ENCODE measurements at places on chromosomes 2 and 18.

DNA sequence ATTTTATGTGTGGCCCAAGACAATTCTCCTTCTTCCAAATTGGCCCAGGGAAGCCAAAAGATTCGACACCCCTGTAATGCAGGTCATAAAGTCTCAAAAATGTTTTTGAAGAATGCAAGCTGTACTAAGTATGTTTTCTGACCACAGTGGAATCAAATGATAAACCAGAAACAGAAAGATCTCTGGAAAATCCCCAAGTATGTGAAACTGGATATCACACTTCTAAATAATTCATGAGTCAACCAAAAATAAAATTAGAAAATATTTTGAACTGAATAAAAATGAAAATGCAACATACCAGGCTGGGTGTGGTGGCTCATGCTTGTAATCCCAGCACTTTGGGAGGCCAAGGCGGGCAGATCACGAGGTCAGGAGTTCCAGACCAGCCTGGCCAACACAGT is 34.1 kb upstream of the UBE2F start:
- peak; percentile 80 for DNase-seq

GRCh38 chr2:15563227-15564100 is 2.3 kb upstream of the NBAS start:
- DNase-seq, result no peak

DNA sequence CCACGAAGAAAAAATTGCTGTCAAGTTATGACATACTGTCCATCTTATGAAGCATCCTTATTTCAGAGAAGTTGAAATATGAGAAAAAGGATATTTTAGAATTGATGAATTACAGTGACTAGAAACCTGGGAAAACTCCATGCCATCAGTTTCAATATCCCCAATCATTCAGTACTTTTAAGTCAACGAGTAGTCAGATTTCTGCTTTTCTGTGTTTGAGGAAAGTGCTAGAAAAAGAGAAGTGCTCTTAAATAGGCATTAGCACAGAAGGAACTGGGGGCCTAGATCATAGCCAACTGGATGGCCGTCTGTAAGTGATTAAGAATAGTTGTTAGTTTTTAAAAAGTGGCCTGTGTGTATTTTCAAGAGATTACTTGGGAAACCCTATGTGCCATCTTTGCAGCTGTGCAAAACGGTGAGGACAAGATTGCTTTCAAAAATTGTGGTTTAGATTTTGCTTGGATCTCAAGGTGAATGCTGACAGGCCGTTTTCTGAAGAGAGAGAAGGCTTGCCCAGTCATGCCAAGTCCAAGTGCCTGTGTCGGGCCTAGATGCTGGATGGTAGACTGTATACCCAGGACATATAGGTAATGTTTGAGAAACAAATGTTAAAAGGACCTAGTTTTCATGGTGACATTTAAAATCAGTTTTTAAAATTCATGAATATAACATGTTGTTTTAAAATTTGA is 5.1 kb downstream of the NEDD4L start:
- no peak for DNase-seq

GRCh38 chr2:196220671-196221070 is 49.3 kb upstream of the STK17B start:
- DNase-seq, result no peak

GRCh38 chr18:474416-474815 is 26.1 kb downstream of the COLEC12 start:
- DNase-seq, result no peak

GRCh38 chr18:59629894-59630293 is 67.3 kb downstream of the CCBE1 start:
- DNase-seq, result no peak

- DNase-seq, result peak; percentile 58
These were observed 6.4 kb upstream of the SP9 start for GRCh38 chr2:174328114-174328960.

DNA sequence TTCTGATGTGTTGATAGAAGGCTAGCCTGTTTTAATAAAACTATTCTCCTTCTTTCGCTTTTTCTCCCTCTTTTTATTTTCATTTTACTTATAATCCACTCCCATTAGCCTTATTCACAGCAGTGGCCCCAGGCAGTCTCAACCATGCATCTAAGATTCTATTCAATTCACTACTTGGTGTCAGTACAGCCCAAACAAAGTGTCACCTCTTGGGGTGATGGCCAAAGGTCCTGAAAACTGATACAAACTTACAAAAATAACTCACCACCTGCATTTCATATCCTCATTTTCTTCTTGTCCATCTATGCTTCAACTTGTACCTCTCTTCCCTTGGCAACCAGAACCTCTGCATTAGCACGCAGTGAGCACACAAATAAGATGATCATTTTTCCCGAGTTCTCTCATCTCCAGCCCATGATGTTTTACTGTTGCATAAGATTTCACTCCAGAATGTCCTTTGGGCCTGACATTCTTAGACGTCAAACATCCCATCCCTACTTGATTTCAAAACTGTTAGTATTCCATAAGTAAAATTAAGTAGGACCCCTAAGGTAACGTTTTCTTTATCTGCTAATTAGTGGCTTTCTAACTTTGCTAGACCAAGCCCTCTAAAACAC is 559.3 kb upstream of the TNP1 start:
- no peak for DNase-seq
